ENCODE measurements at places on chromosomes 12 and 14.
A peak's percentile ranks its signal among the peaks of the same experiment; 100 is the strongest.

DNA sequence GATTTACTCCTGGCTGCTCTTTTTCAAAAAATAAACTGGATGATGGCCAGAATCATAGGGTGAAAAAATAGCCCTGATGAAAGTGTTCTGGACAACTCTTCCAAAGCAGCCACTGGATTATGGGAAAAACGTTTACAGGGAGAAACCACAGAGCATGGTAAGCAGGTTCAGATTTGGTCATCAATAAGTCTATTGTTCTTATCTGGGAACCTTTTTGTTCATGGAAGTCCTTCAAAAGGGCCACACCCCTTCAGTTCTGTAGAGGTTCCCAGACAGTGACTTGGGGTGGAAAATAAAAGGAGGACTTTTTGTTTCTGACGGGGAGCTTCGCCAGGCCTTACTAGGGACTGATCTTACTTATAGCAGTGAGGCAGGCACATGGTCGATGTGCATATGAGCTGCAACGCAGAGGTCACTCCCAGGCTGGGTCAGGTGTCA is 117.4 kb upstream of the SLC38A2 start:
- no peak for DNase-seq

- no peak for DNase-seq
Observed at GRCh38 chr14:31084385-31084784, 58.2 kb upstream of the STRN3 start.

GRCh38 chr12:108803428-108804105 is 53.8 kb downstream of the SSH1 start:
- DNase-seq: peak; percentile 67

DNA sequence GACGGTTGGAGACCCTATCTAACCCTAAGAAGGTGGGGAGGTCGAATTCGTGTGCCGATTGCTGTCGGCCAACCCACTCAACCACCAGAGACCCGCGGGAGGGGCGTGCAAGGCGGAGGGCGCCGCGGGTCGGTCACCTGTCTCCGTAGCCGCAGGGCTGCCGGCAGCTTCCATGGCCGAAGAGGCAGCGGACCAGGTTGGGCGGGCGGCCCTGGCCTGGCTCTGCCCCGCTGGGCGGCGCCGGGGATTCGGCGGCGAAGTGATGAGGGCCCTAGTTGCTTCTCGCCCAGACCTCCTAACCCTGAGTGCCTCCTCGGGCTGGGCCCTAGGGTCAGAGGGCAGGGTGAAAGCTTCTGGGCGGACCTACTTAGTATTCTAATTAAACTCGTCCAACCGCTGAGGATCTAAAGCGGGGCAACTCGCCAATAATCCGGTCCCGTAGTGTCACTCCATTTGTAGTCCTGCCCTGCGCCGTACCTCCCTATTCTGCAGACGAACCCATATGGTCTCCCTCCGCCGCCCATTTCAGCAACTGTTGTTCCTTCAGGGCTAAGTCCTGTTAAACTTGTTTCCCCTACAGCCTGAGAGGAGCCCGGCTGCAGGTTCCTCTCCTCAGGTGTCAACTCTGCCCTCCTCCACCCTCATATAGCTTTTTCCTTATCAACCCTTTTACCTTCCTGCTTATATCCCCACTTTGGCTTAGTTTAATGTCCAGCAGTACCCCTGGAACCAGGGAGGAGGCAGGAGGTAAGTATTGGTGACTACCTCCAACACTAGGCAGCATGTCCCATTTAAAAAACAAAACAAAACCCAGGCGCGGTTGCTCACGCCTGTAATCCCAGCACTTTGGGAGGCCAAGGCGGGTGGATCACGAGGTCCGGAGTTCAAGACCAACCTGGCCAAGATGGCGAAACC is at the start of gene PYM1:
TSS of gene PYM1 (minus strand) at position 307 of the 915 bp plus-strand sequence. CDS start at position 174, 133 bp downstream.
- DNase-seq: peak; percentile 90

DNA sequence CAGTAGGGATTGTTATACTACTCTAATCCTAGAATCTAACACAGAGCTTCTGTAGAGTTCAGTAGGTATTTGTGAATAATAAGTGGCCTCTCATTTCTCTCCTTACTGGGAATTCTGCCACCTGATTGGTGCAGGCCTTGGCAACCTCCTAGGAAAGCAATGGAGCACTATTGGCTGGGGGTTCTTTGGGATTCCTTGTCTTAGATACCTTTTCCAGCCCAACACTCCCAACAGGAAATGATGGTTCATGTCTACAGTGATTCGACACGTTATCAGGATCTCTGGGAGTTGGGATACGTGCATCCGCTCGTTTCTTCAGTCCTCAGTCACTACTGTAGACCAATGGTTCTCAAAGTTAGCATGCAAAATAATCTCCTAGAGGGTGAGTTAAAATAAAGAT is 67.4 kb downstream of the ELK3 start:
- DNase-seq: no peak

- DNase-seq: no peak
Observed at GRCh38 chr14:33692762-33693161, 258.1 kb downstream of the EGLN3 start.

DNA sequence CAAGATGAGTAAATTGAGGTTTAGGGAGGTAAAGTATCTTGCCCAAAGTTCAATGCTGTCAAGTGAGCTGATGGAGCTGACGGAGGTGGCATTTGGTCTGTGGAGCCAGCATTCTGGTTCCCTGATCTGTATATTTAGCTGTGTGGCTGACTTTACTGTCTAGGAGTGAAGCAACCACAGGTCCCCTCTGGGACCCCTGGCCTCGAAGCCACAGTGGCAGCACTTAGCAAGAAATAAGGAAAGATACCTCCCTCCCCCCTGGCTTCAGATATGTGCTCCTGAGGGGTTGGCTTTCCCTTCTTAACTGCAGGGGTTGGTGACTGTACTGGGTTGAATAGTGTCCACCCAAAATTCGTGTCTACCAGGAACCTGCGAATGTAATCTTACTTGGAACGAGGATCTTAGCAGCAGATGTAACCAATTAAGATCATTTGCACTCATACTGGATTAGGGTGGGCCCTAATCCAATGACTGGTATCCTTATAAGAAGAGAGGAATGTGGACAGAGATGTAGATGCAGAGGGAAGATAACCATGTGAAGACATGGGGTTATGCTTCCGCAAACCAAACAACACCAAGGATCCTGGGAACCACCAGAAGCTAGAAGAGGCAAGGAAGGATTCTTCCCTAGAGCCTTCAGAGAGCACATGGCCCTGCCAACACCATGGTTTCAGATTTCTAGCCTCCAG is 2.0 kb upstream of the ACVR1B start:
- DNase-seq: no peak

GRCh38 chr14:93044121-93044520 is 71.6 kb downstream of the ITPK1 start:
- no peak for DNase-seq

- DNase-seq: peak; percentile 88
Observed at GRCh38 chr14:95480109-95480886, 36.2 kb downstream of the SYNE3 start.

- DNase-seq: no peak
Observed at GRCh38 chr12:107468182-107468581, 217.4 kb upstream of the PWP1 start.

GRCh38 chr12:7289743-7290142 is 14.1 kb upstream of the ACSM4 start:
- no peak for DNase-seq

GRCh38 chr12:42741771-42742510 is 152.4 kb upstream of the PRICKLE1 start:
- DNase-seq: no peak

DNA sequence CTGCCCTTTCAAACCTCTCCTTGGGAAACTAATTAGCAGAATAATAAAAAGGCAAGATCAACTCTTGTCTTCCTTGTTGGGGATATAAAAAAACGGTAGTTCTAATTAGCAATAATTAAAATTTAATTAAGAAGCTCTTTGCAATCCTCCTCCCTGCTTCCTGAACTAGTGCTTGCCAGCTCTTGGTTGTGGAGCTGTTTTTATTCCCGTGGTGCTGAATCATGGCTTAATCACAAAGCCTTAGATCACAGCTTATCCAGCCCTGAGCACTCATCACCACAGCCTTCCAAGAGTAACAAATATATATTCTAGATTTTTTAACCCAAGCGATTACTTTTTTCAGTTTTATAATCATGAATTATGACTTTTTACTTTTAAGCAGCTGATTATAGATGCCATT is 63.2 kb upstream of the INSM2 start:
- DNase-seq: no peak

DNA sequence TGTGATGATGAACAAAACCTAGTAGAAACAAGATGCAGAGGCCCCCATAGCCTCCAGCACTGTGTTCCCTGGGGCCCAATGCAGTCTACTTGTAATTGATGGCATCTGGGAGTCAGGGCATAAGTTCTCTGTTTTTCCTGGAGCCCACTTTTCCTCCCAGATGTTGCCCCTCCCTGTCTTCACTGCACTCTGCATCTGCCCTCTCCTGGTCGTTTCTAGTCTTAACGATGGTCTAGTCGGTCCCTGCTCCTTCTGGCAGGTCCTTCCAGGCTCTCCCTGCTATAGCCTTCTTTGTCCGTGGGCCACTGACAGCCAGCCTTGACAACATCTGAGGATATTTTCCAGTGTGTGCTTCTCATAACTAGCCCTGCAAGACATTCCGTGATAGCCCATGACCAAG is 208.3 kb downstream of the GXYLT1 start:
- DNase-seq: no peak

DNA sequence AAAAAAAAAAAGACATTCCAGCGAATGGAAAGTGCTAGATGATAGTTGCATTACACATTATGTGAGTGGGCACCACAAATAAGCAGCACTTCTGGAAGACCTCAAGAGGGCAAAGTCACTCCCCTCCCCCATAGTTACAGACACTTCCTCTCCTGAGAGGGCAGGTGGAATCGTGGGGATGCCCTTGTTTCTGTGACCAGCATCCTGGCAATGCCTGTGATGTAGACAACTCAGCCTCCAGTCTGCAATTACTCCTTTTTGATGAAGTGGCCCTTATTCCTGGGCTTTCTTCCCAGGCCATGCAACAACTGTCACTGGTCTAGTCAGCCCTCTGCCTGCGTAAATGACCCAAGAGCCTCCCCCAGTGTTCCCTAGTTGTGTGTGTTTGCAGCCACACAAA is 104.8 kb downstream of the VRK1 start:
- no peak for DNase-seq

DNA sequence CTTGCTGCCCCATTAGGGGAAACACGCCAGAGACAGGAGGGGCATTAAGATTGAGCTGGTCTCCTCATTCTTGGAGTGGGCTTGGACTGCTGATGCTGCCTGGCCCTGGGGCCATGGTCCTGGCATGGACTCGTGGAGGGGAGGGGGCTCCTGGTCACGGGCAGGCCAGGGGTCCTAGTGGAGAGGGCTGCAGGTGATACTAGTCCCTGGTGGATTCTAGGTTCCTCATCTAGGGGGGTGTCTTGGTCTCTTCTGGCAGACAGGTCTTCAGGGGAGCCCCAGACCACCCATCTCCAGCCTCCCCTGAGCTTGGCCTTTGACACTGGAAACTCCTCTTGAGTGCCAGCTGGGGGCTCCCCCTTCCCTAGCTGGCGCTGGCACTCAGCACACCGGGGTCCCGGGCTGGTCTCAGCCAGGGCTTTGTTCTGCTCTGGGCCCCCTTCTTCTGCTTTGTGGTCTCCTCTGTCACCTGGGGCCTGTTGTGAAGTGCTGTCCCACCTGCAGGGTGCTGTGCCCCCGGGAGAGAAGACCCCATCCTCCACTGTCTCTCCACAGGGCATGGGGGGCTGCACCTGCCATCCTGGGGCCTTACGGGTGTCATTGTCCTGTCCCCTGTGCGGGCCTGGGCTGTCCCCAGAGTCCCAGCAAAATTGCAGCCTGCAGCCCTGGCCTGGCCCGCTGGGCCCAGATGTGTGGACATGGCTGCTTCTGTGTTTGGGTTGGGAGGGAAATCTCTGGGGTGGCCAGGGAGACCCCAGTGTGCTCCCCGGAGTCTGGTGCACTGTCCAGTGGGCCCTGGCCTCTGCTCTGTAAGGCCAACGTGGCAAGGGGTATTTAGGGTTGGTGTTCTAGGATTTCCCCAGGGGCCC is 2.3 kb downstream of the KIF26A start:
- DNase-seq: peak; percentile 19

DNA sequence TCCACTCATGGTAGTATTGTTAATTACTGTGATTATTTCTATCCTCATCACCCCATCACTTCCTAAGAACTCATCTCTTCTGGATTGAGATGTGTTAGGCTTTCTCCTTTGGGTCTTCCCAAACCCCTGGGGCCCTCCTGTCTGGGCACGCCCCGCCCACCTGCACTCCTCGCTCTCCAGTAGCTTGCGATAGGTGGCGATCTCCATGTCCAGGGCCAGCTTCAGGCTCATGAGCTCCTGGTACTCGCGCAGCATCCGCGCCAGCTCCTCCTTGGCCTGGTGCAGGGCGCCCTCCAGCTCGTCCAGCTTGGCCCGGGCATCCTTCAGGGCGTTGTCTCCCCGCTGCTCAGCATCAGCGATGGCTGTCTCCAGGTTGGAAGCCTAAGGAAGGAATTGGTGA is 6.8 kb downstream of the KRT71 start:
- no peak for DNase-seq

DNA sequence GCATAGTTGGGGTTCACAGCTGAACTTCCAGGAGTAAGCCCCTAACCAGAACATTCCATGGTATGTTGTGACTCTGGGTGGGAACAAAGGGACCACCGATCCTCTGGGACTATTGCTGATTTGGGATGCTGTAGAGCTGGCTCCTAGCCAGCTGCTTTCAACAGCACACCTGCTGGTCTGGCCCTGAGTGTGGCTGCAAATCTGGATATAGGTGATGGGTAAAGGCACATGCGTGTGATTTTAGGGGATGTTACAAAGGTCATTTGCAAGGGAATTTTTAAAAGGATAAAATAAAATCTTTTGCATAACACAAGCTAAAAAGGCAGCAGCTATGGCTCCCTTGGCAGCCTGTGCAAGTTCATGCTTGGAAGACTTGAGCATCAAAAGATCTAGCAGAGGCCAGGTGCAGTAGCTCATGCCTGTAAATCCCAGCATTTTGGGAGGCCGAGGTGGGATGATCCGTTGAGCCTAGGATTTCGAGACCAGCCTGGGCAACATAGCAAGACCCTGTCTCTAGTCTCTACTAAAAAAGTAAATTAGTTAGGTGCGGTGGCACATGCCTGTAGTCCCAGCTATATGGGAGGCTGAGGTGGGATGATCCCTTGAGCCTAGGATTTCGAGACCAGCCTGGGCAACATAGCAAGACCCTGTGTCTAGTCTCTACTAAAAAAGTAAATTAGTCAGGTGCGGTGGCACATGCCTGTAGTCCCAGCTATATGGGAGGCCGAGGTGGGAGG is 1.6 kb downstream of the ALDH2 start:
- DNase-seq: no peak

- no peak for DNase-seq
Observed at GRCh38 chr12:42679466-42679865, 89.9 kb upstream of the PRICKLE1 start.

GRCh38 chr12:128829861-128830504 is 6.2 kb upstream of the SLC15A4 start:
- peak; percentile 32 for DNase-seq
